Esophagus squamous epithelium (tissue), 5 donors: ENCODE measurements at places on chromosomes 5 and 9. TPM values are rescaled to one million over a fixed set of nuclear protein-coding genes. Genes with fewer than 3 reads are reported as not detected.

DNA sequence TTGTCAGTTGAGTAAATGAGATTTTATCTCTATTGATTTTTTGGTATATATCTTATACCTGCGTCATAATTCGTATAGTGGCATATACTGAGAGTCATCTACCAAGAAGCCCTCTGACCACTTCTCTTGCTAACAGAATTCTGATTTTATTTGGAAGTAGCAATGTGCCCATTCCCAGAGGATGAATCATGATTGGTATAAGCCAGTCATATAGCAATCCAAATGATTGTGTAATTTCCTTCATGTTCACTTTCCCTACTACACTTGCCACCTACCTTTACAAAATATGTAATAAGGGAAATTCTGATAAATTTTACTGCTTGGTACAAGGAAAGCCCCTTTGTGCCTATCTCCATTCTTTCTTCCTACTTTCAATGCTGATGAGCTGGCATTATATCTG is 16.1 kb upstream of the ZNF462 start:
- H3K27me3 ChIP-seq = no peaks in the 10 kb centered on the region
- H3K4me1 ChIP-seq = no peaks in the 10 kb centered on the region

DNA sequence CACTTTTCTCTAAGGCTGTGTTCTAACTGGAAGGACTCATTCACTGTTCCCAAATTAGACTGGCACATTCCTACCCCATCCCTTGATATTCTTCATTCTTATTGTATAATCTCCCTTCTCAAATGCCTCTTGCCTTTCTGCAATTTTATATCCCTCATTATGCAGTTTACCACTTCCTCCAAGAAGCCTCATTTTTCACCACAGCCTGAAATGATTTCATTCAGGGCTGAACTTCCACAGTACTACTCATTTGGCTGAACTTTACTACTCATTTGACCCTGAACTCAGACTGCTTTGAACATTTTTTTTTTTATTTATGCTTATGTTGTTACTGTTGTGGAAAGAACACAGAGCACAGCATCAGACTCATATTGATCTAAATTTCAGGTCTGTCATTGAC is 32.7 kb downstream of the GRIA1 start:
- DNase-seq = no peak
- H3K36me3 ChIP-seq = no peaks in the 10 kb centered on the region
- H3K27ac ChIP-seq = no peak overlapping the region
- no peaks in the 10 kb centered on the region for H3K4me1 ChIP-seq

DNA sequence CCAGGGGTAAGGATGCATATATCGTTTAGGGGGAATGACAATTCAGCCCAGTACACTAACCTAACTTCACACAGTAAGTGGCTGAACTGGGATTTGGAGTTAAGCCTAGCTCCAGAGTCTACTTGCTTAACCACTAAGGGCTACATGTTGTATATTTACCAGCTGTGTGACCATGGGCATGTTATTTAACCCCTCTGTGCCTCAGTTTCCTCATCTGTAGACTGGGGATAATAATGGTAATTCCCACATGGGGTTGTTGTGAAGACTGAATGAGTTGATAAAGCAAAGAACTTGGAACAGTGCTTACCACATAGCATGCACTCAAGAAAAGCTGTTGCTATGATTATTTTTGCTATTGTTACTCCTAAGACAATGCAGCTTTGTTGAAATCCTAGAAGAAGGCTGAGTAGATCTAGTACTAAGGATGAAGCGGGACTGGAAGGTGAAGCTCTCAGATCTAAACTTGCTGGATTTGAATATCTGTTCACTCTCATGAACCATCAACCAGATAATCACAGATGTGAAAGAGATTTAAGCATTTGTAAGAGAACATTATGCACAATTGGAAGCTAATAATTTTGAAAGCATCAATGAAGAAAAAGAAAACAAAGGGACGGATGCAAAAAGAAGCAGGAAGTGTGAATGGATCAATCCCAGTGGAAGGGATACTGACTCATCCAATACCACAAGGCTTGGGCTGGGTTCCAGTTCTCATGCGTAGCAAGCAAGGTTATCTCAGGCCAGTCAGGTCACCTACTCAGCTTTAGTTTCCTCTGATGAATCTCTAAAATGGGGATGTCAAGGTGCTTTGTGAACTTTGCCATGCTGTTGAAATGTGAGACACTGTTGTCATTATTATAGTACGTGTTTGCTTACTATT is 78.5 kb upstream of the TBC1D2 start:
- DNase-seq = no peak
- H3K4me3 ChIP-seq = no peak overlapping the region
- H3K27me3 ChIP-seq = no peaks in the 10 kb centered on the region
- no peaks in the 10 kb centered on the region for H3K4me1 ChIP-seq

Gene PCDHA7
- total RNA-seq = 0.15 TPM

GRCh38 chr9:96148634-96149532 is 153.1 kb downstream of the HSD17B3 start:
- H3K4me1 ChIP-seq = peaks cover 4% of the 10 kb centered on the region
- H3K27ac ChIP-seq = peak overlapping the region; percentile 7
- H3K36me3 ChIP-seq = no peaks in the 10 kb centered on the region
- H3K4me3 ChIP-seq = no peak overlapping the region

DNA sequence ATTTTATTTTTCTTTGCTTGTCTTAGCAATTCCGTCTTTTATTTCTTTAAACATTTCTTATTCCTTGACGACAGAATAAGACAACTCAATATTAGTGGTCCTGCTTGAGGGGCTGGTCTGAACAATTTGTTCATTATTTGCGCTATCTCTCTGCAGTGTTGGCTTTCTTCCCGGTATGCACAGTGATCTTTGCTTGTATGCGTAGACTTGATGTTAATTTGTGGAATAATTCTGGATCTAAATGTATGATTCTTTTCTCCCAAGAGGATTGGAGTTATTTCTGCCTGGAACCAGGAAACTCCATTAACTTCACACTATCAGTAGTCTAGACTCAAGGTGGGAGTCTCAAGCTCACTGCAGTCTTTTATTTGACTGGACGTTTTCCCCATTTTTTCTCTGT is 80.4 kb downstream of the KDM4C start:
- no peak overlapping the region for H3K4me3 ChIP-seq
- H3K27ac ChIP-seq = no peak overlapping the region
- H3K36me3 ChIP-seq = peaks cover 35% of the 10 kb centered on the region
- H3K27me3 ChIP-seq = no peaks in the 10 kb centered on the region

DNA sequence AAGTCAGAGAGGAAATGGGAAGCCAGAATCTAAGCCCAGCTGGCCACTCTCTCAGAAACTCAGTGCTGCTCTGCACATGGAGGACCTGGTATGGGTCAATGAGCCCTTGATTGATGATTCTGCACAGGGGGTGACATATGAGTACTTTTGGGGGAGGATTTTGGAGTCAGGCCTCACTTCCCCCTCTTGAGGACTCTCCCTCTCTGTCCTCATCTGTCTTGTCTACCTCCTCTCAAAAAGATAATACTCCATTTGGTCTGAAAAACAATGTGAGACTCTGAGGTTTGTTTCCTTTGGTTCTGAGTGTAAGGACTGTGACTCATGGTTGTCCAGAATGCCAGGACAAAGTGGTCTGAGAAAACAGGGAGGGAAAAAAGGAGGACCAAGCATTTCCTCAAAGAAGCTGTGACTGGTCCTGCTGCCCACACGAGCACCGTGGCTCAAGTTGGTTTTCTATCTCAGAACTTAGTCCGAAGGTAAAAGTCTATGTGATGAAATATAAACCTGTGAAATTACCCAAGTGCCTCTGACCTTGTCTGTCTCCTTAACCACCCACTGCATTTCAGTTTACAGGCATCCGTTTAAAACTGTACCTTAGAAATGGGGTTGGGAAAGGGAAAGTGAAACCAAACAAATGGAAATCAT is 11.1 kb downstream of the TTC39B start:
- H3K4me3 ChIP-seq = peak overlapping the region; percentile 67
- no peaks in the 10 kb centered on the region for H3K27me3 ChIP-seq
- DNase-seq = no peak
- H3K27ac ChIP-seq = peak overlapping the region; percentile 84

Gene TUBB4B
- 660 TPM for total RNA-seq

DNA sequence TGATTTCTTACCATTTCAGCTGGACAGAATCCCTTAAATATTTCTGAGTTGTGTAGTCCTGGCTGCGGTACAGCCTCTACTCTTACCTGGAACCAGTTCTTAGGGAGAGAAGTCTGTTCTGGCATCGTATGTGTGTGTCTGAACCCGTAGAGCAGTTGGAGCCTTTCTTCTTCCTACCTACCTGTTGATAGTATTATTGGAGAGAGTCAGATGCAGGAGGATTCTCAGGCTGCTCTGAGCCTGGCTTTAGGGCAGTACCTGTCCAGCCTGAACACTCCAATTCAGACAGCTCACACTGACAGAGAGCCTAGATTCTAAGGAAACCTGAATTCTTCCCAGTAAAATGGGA is 190.1 kb downstream of the CD180 start:
- no peaks in the 10 kb centered on the region for H3K27me3 ChIP-seq
- no peaks in the 10 kb centered on the region for H3K36me3 ChIP-seq
- no peak for DNase-seq
- peak overlapping the region; percentile 59 for H3K4me3 ChIP-seq
